ENCODE measurements at places on chromosomes 5 and 9.

GRCh38 chr9:75359638-75360037, 271.3 kb downstream of the OSTF1 start:
- no peak for DNase-seq

GRCh38 chr5:11584017-11584416, 320.2 kb downstream of the CTNND2 start:
- no peak for DNase-seq

GRCh38 chr5:168892618-168893186, 313.5 kb upstream of the PANK3 start:
- no peak for DNase-seq

DNA sequence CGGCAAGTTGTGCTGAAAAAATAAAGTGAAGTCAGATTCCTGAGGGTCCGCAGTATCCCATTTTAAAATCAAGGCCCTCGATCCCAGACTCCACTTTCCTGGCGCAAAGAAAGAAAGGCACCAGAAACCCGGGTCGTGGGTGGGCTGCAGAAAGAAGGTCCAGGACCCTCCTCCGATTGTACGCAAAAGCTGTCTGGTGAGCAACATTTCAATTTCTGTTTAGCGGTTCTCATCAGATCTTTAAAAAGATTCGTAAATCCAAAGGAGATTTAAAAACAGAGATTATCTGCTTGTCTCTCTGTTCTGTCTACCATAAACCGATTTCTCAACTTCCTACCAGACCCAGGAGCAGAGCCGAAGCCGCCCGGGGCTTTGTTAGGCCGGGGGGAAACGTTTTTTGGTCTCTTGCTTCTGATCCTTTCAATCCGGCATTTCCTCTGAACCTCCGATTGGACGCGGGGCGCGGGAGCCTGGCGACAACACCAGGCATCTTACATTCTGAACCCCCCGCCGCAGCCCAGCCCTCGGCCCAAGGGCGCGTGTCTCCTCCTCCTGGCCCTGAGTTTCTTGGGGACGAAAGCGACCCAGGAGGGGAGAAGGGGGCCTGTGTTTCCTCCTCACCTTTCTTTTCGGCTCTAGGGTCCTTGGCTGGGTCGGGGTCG, 746 bp downstream of the NKX2-5 start:
- DNase-seq, result peak; percentile 74

- DNase-seq, result no peak
These were observed 41.0 kb upstream of the SEMA4D start for GRCh38 chr9:89538871-89539270.

GRCh38 chr5:6728011-6728794, 15.0 kb downstream of the TENT4A start:
- DNase-seq, result peak; percentile 80

DNA sequence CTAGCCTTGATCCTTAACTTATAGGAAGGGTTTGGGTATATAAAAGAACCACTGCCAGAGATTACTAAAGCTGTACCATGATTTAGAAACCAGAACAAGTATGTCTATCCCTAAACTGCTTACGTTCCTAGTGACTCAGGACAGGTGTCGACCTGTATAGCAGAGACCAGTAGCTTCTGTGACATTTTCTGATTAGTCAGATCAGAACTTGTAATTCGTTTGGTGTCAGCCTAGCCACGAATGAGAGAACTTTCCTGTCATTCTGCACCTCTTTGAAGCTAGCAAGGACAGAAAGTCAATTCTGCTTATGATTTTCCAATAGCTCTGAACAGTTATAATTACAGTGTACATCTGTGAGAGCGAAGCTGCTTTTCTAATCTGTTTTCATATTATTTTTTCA, 39.5 kb downstream of the PRKACG start:
- no peak for DNase-seq

- no peak for DNase-seq
These were observed 23.2 kb upstream of the GOLGA1 start for GRCh38 chr9:124964056-124964455.

GRCh38 chr9:7211657-7212056, 453.9 kb downstream of the KDM4C start:
- no peak for DNase-seq

DNA sequence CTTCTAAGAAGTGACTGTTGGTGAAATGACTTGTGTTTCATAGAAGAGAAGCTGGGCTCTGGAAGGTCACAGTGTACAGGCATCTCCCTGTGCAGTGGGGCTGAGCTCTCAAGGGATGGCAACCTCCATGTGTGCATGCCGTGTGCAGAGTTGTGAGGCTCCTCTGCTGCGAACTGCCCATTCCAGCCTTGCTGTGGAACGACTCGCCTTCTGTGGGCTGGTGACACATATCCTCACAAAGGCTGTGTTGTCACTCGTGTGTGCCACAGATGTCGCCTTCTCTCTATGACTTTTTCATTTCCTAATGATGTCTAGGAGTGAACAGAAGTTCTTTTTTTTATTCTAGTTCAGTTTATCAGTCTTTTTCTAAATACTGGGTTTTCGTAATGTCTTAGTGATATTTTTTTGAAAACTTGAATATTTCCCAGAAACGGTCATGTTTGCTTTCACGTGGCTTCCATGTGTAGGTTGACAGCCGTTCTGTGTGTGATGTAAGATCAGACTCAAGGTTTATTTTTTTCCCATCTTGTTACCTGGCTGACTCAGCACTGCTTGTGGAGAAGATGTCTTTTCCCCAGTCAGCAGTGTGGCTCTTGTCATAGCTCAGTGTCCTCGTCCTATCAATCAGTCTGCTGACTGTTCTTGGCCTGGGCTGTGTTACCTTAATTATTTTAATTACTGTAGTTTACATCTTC, 57.3 kb upstream of the CACNA1B start:
- DNase-seq, result no peak

DNA sequence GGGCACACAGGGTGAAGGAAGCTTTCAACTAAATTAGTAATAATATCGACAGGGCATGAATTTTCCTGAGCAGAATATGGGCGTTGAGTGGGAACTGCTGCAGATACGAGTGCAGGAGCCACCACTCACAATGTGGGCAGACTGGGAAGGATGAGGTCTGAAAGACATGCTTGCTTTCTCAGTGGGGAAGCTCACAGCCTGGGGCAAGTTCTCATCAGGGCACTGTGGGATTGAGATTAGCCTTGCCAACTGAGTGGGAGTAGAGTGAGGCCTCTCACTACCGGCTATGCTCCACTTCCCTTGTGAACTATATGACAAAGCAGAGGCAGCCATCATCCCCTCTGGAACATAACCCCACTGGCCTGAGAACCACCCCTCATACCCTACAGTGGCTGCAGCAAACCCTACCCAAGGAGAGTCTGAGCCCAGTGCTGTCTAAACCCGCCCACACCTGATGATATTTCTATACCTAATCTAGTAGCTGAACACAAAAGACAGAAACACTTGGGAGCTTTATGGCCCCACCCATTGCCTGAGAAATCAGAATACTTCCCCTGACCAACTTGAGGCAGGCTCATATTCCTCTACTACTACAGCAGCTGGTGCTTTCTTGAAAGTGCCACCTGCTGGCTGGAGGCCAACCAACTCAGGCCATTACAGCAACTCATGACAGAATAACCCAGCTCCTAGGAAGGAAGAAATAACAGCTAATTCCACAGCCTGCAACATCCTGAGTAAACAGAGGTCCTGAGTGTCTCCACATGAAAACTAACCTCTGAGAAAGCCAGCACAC, 173.7 kb upstream of the SPEF2 start:
- no peak for DNase-seq

DNA sequence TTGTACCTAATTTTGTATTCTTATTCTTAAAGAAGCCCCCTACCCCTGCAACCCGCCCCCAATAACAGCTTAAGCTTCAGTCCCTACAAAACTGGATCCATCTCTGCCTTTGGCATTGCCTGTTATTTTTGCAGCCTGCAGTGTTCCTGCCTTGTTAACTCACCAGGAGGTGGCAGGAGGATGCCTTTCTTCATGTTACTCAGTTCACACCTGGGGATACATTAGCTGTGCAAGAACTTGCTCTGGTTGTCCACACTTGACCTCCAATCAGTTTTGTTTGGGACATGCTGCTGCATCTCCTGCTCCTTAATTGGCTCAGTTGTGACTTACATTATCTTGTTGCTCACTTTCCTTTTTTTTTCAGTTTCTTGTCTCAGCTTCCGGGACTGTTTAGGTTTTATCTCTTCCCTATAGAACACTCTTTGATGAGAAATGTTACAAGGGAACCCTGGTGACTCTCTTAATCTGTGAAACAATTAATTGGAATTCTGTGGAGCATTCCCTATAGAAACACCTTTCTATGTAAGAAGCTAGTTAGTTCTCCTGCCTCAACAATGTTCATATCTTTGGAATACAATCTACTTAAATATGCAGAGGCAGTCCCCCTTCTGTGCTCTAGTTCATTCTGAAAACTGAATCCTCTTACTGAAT, 467.7 kb upstream of the ACO1 start:
- DNase-seq, result peak; percentile 5

GRCh38 chr5:95743232-95743631, 12.1 kb downstream of the RHOBTB3 start:
- DNase-seq, result no peak

GRCh38 chr5:1536322-1536845, 12.6 kb upstream of the LPCAT1 start:
- no peak for DNase-seq

GRCh38 chr5:167631191-167631590, 660.3 kb upstream of the WWC1 start:
- no peak for DNase-seq

DNA sequence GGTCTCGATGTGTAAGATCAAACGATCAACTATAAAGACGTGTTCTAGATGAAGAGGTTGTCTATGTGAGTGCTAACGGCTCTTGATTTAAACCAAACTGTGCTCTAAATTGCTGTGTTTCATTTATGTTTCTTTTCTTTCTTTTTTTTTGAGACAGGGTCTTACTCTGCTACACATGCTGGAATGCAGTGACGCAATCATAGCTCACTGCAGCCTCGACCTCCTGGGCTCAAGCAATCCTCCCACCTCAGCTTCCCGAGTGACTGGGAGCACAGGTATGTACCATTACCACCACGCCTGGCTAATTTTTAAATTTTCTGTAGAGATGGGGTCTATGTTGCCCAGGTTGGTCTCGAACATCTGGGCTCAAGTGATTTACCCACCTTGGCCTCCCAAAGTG, 24.0 kb upstream of the RNF130 start:
- no peak for DNase-seq

GRCh38 chr5:127580731-127581130, 63.3 kb downstream of the PRRC1 start:
- no peak for DNase-seq

- no peak for DNase-seq
These were observed 382.7 kb downstream of the CHSY3 start for GRCh38 chr5:130286971-130287370.

GRCh38 chr9:70390933-70391341, 23.5 kb downstream of the KLF9 start:
- no peak for DNase-seq

GRCh38 chr9:123395276-123395688, 39.3 kb downstream of the CRB2 start:
- DNase-seq, result peak; percentile 54

- DNase-seq, result no peak
These were observed 105.6 kb downstream of the FGF18 start for GRCh38 chr5:171525085-171525484.

GRCh38 chr5:137186759-137187461, 312.2 kb downstream of the SPOCK1 start:
- no peak for DNase-seq

GRCh38 chr5:9168791-9169556, 376.9 kb downstream of the SEMA5A start:
- DNase-seq, result no peak

DNA sequence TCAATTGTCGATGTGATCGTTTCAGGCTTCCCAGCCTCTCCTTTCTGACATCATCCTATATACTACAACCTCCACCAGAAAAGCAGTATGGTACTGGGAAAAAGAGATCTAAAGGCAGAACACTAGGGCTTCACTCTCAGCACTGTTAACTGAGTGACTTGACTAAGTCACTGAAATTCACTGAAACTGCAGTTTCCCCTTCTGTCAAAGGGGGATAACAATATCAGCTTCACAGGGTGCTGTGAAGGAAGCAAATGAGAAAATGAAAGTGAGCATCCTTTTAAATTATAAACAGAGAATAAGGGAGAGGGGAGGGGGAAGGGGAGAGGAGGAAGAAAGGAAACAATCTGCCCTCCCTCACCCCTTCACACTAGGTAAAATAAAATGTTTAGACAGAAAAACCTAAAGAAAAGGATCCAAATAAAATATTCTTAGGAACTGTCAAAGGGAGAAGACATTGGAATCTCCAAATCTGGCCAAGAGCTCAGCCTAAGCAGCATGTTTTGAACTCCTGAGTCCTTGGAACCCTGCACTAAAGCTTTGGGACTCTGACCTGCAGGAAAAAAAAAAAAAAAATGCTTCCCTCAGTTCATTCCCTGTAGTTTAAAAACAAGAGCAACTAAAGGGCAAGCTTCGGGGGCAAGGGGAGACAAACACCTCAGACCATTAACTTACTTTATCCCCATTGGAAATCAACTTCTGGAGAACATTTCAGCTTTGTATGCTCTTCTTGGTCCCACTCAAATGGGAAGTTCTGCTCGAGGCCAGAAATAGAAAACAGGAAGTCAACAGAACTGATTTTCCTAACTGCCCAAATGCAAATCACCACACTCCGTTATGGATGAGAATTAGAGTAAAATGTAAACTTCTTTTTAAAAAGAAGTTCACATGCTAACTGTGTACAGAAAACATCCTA, 178.3 kb downstream of the DEPDC1B start:
- DNase-seq, result no peak

- DNase-seq, result no peak
These were observed 163.3 kb upstream of the PPP1R2B start for GRCh38 chr5:156686796-156687195.

DNA sequence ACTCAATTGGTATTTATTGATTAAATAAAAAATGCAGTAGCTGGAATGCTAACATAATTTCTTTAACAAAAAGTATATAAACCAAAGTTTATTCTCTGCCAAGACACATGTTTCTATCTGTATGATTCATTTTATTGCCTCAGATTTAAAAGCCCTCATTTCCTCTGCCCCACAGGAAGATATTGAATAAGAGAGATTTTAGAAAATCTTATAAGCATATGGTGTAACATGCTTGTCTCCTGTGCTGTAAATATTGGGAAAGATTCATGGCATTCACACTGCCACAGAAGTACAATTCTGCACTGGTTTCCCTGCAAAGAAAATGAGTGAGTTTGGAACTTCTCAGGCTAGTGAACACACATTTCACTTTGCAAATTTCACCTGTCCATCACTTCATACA, 134.9 kb upstream of the FBXL7 start:
- DNase-seq, result no peak

- peak; percentile 10 for DNase-seq
These were observed 79.8 kb downstream of the RICTOR start for GRCh38 chr5:38994324-38994927.

DNA sequence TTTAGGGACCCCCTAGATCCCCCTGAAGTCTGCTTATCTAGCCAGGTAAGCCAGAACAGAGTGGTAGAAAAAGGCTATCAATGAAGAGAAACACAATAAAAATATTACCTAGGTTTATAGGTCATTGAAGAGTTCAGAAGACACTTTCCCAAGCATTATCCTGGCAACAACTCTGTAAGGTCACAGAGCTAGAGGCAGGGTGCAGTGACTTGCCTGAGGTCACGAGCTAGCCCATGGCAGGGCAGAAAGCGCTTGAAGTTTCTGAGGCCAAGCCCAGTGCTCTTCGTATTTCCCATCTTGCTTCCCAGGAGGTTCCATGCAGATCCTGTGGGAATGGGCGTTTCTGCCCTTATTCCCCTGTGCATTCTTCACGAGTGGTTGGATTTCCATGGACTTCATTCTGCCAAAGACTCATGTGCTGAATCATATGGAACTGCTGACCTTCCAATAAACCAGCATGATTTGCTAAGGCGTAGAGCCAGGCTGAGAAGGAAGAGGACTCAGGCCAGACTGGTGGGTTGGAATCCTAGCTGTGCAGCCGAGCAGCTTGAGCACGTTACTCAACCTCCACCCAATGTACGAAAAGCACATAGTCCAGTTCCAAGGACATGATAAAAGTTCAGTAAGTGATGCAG, 22.1 kb downstream of the TRMO start:
- no peak for DNase-seq
